ENCODE measurements at places on chromosomes 6 and 20.

GRCh38 chr20:20480126-20480525 lies 112.2 kb downstream of the INSM1 start:
- DNase-seq, result no peak

DNA sequence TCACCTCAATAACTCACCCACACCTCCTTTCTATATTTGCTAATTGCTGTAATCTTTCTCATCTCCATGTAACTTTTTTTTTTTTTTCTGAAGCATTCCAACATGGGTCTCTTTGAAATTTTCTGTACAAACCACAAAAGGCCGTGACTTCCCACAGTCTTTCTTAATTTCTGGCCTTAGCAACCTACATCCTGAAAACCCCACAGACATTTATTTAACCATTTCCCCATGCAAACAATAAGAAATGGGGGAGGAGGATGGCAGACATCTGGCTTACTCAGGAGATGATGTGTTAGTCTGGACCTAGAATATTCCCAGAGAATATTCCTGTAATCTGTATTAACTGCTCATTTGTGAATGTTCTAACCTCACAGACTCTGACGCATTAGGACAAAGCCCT lies 57.6 kb downstream of the MEP1A start:
- no peak for DNase-seq

DNA sequence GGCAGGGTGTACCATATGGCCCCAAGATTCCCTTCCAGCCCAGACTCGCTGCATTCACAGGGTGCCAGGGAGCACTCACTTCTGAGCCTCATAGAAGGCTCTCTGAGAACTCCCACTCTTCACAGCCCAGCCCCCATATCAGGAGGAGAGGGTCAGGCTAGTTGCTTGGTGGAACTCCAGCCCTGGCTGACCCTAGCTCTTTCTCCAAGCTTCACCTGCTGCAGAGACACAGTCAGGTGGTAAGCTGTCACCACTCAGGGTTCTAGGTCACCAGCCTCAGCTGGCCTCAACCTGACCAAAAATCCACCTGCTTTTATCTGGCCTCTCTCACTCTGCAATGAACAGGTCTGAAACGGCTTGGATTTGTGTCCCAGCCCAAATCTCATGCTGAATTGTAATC lies 162.7 kb upstream of the MLN start:
- DNase-seq, result no peak

DNA sequence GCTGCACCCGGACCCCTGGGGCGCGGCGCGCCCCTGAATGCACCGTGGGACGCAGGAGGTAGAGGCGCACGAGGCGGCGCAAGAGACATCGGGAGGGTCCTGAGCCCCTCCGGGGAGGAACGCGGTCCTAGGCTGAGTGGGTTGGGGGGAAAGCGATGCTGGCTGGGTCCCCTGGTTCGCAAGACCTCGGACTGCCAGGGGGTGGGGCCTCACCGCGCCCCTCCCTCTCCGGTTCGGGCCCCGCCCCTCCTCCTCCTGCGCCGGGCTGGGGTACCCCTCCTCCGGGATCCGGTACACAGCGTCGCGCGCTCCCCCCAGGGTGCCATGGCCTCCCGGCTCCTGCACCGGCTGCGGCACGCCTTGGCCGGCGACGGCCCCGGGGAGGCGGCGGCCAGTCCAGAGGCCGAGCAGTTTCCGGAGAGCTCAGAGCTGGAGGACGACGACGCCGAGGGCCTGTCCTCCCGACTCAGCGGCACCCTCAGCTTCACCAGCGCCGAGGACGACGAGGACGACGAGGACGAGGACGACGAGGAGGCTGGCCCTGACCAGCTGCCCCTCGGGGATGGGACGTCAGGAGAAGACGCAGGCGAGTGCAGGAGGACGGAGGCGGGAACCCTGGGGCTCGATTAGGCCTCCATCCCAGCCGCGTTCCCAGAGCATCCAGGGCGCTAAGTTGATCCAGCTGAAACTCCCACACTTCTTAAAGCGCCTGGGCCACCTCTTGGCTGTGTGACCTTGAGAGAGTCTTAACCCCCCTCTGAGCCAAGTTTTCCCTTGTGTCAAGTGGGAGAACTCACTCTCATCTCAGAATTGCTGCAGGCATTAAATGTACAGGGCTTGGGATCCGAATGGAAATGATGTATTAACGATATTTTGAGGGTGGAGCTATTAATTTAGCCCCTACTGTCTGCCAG lies 541 bp downstream of the SNX21 start:
- peak; percentile 41 for DNase-seq

GRCh38 chr20:52945862-52946522 lies 26.2 kb upstream of the TSHZ2 start:
- no peak for DNase-seq

DNA sequence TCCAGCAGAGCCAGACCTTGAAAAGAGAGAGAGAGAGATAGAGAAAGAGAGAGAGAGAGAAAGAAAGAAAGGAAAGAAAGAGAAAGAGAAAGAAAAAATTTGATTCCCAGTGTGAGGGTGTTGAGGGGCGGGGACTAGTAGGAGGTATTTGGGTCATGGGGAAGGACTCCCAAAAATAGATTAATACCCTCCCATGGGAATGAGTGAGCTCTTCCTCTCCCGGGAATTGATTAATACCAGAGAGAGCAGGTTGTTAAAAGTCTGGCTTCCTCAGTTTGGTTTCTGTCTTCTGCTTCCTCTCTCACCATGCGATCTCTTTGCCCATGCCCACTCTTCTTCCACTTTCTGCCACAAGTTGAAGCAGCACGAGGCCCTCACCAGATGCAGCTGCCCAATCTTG lies 28.8 kb upstream of the CFAP206 start:
- no peak for DNase-seq

GRCh38 chr6:22653980-22654610 lies 84.7 kb downstream of the HDGFL1 start:
- DNase-seq, result no peak

DNA sequence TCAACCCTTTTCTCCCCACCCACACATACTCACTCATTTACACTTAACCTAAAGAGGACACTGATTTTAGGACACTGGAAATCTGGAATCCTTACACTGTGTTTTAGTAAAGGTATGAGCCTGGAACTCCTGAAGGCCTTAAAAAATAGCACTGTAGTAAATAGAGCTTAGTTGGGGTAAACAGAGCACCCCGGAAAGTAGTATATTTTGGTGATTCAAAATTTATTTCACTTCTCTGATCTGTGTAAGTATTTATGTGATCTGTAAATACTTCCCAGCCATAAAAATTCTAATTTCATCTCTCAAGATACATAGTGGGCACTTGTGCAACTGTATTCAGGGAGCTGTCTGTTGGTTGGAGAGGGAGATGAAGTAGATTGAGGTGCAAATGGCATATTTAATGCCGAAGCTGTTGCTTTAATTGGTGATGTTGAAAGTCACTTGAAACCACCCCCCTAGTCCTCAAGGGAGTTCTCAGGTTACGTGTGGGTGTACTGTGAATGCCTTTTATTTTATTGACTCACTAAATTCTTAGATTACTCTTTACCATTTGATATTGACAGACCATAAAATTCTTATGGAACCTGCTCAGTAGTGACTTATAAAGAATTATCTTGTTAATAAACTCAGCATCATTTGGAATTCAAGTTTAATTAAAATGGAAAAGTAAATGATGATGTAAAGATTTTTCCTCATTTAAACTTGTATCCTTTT lies 154.9 kb downstream of the SOX4 start:
- no peak for DNase-seq

DNA sequence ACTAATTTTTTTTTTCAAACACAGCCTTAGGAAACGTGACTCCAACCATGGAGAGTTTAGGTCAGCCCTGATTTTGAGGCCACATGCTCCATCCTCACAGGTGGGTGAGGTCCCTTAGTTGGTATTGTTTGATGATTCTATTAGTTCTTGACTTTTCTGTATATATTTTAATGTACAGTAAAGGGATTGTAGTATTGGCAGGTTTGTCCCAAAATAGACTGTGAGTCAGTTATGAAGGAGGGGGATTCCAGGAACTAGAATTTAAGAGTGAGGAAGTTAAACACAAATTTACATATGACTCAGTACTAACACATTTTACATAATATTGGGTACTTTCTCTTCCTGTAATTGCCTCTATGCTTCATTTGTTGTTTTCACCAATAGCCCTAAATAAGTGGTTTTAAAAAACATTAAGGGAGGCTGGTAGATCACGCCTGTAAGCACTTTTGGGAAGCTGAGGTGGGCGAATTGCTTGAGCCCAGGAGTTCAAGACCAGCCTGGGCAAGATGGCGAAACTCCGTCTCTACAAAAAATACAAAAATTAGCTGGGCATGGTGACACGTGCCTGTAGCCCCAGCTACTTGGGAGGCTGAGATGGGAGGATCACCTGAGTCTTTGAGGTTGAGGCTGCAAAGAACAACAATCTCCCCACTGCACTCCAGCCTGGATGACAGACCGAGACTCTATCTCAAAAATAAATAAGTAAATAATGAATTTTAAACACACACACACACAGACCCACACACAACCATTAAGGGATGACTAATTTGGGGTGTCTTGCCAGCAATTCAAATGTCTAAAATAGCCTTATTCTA lies 81.8 kb downstream of the SGK1 start:
- DNase-seq, result no peak

- DNase-seq, result no peak
These were observed 216.5 kb downstream of the ZMYND8 start for GRCh38 chr20:47139934-47140535.

- no peak for DNase-seq
These were observed 102.3 kb downstream of the ARHGAP18 start for GRCh38 chr6:129607581-129608186.

GRCh38 chr20:48483334-48484066 lies 344.3 kb downstream of the PREX1 start:
- DNase-seq, result no peak

DNA sequence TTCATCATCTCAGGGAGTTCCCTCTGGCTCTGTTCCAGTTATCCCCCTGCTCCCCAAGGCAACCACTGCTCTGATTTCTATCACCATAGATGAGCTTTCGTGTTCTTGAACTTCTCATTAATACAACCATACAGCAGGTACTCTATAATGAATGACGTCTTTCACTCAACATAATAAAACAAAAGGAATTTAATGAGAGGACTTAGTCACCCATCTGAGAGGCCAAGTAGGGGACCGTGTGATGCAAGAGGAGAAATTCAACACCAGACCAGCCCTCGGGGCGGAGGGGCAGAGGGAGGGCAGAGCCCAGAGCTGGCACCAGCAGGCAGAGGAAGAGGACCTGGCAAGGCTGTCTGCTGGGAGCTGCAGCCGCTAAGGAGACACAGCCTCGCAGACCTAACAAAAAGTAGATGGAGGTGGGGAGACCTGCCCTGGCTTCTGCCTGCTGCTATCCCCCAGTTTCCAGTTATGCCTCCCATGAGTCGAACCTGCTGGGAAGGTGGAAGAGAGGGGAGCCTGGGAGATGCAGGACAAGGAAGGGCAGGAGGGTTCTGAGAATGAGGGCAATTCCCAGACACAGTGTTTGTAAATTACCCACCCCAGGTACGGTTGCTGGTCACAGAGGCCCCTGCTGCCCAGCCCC lies 13.8 kb downstream of the CCN5 start:
- no peak for DNase-seq

- no peak for DNase-seq
These were observed 702 bp downstream of the ETV7 start for GRCh38 chr6:36386495-36387439.

- DNase-seq, result no peak
These were observed 158.2 kb downstream of the ZMYND8 start for GRCh38 chr20:47198254-47198671.

GRCh38 chr20:62583424-62583920 lies 58.8 kb upstream of the SLCO4A1 start:
- no peak for DNase-seq

DNA sequence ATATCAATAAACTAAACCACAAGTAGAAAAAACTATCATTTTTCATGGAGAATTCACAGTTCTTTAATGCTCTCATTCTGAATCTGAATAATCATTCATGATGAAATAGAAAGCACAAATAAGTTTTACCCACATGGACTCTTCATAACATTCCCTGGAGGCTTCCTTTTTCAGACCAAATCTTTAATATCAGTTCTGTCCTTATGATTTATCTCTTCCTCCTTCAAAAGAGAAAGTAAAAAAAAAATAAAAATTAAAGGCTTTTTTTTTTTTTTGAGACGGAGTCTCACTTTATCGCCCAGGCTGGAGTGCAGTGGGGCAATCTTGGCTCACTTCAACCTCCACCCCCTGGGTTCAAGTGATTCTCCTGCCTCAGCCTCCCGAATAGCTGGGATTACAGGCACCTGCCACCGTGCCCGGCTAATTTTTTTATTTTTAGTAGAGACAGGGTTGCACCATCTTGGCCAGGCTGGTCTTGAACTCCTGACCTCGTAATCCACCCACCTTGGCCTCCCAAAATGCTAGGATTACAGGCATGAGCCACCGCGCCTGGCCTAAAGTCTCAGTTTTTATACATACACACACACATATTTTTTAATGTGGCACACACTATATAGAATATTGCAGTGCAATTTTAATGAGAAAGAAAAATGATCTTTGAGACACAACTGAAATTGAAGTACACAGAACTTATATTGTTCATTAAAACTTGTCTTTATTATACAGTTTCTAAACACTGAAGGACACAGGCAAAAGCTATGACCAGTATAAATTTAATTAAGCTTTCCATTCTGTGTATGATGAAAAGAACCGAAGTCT lies 31.9 kb upstream of the ZNF217 start:
- DNase-seq, result no peak

DNA sequence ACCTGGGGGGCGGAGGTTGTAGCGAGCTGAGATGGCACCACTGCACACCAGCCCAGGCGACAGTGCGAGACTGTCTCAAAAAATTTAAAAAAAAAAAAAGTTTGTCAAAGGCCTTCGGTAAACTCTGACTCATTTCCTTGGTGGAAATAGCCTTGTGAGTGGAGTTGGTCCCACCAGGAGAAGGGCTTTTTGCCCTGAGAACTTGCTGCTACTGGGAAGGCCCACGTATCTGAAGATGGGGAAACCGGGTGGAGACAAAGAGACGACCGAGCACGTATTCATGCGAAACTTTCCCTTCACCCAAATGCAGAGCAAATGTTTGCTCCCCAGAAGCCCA lies 51.7 kb downstream of the SLC22A23 start:
- DNase-seq, result no peak

- DNase-seq, result no peak
These were observed 24.6 kb downstream of the FOXA2 start for GRCh38 chr20:22559711-22560318.

DNA sequence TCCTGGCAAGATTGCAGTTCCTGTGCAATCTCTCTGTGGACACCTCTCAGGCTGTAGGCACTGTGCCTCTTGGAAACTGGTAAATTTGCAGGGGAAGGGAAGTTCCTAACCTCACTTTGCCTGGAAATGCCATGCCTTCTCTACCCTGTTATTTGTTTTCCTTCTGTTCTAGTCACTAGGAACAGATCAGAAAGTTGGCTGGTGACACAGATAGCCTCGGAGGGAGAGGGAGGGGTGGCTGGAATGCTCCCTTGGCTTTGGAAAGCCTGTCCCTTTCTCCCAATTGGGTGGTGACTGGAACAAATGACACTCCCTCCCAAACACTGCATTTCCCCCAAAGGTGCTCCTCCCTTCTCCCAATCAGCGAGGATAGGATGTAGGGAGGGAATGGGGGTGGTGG lies 131.5 kb upstream of the F13A1 start:
- no peak for DNase-seq

- no peak for DNase-seq
These were observed 123.4 kb downstream of the CEBPB start for GRCh38 chr20:50313827-50314677.
